ENCODE measurements at places on chromosomes 6 and 20.

DNA sequence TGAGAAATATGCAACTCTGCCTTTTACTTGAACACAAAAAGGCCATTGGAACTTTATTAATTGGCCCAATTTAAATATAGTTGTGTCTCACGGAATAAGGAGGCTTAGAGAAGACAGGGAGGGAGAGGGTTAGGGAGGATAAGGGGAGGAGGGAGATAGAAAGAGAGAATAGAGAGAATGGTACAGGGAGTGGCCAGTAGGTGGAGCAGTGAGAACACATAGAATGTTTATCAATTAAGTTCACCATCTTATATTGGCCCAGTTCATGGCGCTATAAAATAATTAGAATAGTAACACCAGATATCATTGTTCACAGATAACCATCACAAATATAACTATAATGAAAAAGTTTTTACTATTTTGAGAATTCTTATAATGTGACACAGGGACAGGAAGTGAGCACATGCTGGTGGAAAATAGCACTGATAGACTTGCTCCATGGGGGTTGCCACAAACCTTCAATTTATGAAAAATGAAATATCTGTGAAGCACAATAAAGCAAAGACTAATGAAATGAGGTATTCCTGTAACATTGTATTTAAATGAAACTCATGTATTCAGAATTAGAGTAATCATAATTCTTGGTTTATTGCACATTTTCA lies 374.1 kb upstream of the MANEA start:
- DNase-seq = peak; percentile 10

- no peak for DNase-seq
Observed at GRCh38 chr6:160360955-160361354, 12.8 kb downstream of the SLC22A3 start.

- DNase-seq = peak; percentile 91
Observed at GRCh38 chr20:8190043-8190880, 58.2 kb downstream of the PLCB1 start.

- peak; percentile 70 for DNase-seq
Observed at GRCh38 chr20:20824924-20825584, 112.6 kb upstream of the RALGAPA2 start.

DNA sequence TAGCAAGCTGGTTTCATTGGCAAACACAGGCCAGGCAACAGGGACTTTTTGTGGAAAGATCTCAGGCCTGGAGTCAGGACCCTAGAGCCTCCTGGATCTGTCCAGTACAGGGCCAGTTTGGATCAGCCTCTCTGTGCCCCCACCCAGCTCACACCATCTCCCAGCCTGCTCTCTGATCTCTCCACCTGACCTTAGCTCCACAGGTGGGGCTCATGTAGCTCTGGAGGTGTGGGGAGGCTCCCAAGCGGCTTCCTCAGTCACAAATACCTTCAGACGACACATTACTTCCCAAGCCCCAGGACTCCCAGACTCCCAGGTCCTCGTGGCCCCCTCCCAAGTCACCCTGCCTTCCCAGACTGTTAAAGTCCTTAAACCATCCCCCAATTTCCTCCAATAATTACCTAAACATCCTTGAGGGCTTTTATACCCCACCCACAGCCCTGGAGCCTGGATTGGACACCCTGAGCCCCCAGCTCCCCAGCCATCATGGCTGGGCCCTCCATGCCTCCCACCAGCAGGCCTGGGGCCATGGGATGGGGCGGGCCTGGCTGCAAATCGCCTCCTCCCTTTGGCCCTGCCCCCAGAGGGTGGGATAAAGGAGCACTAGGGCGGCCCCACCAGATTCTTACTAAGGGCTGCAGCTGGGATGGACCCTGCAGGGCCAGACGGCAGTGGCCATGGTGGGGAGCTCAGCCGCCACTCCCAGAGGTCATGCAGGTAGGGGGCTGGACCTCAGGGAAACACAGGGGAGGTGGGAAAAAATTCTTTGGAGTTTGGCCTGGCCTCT lies 15.9 kb upstream of the FANCE start:
- no peak for DNase-seq

- DNase-seq = peak; percentile 34
Observed at GRCh38 chr20:58097943-58098342, 130.5 kb downstream of the ANKRD60 start.

- no peak for DNase-seq
Observed at GRCh38 chr6:74357321-74357720, 661.3 kb downstream of the CD109 start.

GRCh38 chr6:74114428-74114827 lies 418.4 kb downstream of the CD109 start:
- DNase-seq = no peak

DNA sequence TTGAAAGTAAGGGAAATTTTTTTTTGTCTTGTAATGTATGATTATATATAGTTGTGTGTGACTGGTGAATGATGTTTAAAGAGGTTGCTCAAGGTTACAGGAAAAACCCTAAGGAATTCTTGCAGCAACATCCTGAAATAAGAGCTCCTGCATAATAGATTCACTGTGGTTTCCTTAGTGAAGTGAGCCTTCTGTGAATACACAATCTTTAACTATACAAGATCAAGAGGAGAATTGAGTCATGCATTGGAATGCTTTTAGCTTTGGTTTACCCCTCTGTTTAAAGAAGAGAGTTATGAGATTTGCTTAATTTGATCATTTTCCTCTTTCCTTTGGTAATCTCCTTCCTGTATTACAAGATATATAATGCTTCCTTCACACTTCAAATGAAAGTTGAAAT lies 141.6 kb upstream of the EYA4 start:
- DNase-seq = peak; percentile 93
